ENCODE measurements at places on chromosomes 12 and 14. TPM values are rescaled to one million over a fixed set of nuclear protein-coding genes. Genes with fewer than 3 reads are reported as not detected.

The LMNTD1 gene
- not detected for polyA plus RNA-seq

The LRRC43 gene
- 0.38 TPM for polyA plus RNA-seq

The RPGRIP1 gene
- polyA plus RNA-seq, result 0.34 TPM

The GZMH gene
- not detected for polyA plus RNA-seq

The RTL1 gene
- 49.1 TPM for polyA plus RNA-seq

The RFX4 gene
- polyA plus RNA-seq, result 0.20 TPM

The SOX5 gene
- 2.5 TPM for polyA plus RNA-seq

The PRKCH gene
- 16.7 TPM for polyA plus RNA-seq

The CD69 gene
- polyA plus RNA-seq, result 0.60 TPM

The FAM90A1 gene
- polyA plus RNA-seq, result 0.56 TPM

The OR4K15 gene
- not detected for polyA plus RNA-seq

The CLEC9A gene
- polyA plus RNA-seq, result 0.15 TPM

The SIX4 gene
- 16.8 TPM for polyA plus RNA-seq

The KLRF1 gene
- not detected for polyA plus RNA-seq

The TEX52 gene
- polyA plus RNA-seq, result 0.29 TPM

The SSPN gene
- 126 TPM for polyA plus RNA-seq

The NKX2-1 gene
- polyA plus RNA-seq, result not detected

The MYH7 gene
- 1,219 TPM for polyA plus RNA-seq

The CELA1 gene
- polyA plus RNA-seq, result not detected

The TAMALIN gene
- 14.5 TPM for polyA plus RNA-seq

The SPIC gene
- not detected for polyA plus RNA-seq

The ACSM4 gene
- polyA plus RNA-seq, result not detected

The ZBTB1 gene
- 27.2 TPM for polyA plus RNA-seq

The ABHD12B gene
- polyA plus RNA-seq, result 1.2 TPM

The PTHLH gene
- 1.9 TPM for polyA plus RNA-seq

The ATXN2 gene
- 62.5 TPM for polyA plus RNA-seq

The P2RX7 gene
- polyA plus RNA-seq, result 2.1 TPM

The SPTB gene
- 173 TPM for polyA plus RNA-seq

The CLEC1B gene
- not detected for polyA plus RNA-seq

The STAC3 gene
- 354 TPM for polyA plus RNA-seq

The CCDC177 gene
- polyA plus RNA-seq, result not detected

The PROX2 gene
- polyA plus RNA-seq, result 0.22 TPM

The KLRK1 gene
- 0.60 TPM for polyA plus RNA-seq

The NAP1L1 gene
- 527 TPM for polyA plus RNA-seq

The FOXG1 gene
- polyA plus RNA-seq, result 0.04 TPM

The FAM181A gene
- polyA plus RNA-seq, result 0.24 TPM

The MGP gene
- polyA plus RNA-seq, result 232 TPM

The CRIP2 gene
- 190 TPM for polyA plus RNA-seq

The ACSS3 gene
- polyA plus RNA-seq, result 7.2 TPM

The ASIC1 gene
- polyA plus RNA-seq, result 7.7 TPM

Data from muscle of back (tissue), 13 donors.